GM13976 (cell line): ENCODE measurements at places on chromosomes 4 and X.

- no peak for DNase-seq
These were observed 6.4 kb upstream of the DCUN1D4 start for GRCh38 chr4:51836549-51836948.

- DNase-seq = no peak
These were observed 1393.9 kb downstream of the ARAP2 start for GRCh38 chr4:34850421-34850820.

DNA sequence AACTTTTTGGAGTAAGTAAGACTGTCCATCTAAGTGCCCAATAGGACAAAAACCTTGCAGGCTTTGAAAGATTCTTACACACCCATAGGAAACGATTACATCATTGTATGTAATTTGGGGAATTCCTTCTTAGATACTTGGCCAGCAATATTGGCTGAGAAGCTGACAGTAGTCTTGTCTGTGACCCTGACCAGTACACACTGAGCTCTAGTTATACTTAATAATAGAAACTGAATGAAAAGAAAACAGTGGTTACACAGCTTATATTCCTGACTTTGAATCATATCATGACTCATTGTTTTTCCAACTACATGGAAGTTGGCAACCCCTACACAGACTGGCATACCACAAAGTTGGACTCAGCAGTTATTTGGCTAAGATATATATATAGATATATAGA, 7.1 kb upstream of the TLR2 start:
- no peak for DNase-seq

GRCh38 chrX:78327370-78328086, at the start of gene CYSLTR1:
TSS of gene CYSLTR1 (minus strand) at chrX:78327611. CDS start at chrX:78273746, 53,865 bp downstream.
- no peak for DNase-seq

GRCh38 chrX:141989134-141989533, 85.4 kb downstream of the MAGEC1 start:
- no peak for DNase-seq

GRCh38 chr4:151314479-151314878, 10.9 kb downstream of the SH3D19 start:
- no peak for DNase-seq

DNA sequence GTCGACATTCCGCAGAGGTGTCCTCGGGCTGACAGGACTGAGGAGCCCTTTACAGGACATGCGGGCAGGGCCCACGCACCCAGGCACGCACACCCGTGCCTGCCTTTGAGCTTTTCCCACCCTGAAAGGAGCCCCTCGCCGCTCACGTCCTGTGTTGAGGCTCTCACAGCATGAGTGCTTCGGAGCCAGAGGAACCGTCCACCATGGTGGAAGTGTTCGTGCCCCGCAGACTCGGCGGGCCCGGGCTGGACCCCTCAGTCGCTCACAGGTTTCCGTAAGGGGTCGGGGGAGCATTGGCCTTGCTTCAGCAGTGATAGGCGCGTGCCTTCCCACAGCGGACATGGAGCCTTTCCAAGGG, 36.9 kb downstream of the PIGG start:
- DNase-seq = no peak

DNA sequence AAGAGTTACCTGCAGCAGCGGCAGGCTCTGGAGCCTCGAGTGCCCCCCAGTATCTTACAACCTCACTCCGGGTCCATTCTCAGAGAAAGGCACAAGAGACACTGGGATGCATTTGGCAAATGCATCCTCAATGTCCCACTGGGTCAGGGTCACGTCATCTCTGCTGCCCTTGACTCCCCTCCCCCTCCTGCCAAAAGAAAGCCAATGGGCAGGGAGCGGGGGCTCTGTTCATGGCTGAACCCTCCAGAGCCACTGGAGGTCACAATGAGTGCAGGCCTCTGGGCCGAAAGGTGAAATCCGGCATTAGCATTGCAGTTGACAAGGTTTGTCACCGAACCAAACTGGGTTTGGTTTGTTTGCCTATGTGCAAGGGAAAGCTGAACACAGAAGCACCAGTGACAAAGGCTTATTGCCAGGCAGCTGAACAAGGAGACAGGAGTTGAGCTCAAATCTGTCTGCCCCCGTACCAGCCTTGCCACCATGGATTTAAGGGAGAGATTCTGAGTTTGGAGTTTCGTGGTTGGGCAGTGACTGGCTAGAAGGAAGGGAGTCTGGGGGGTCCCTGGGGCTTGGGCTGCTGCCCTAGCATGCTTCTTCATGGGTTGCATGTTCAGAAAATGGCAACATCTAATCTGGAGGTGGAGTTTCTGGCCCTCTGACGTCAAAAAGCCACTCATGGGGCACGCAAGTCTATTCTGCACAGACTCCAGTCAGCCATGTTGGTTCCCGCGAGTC, 64.3 kb downstream of the HTRA3 start:
- DNase-seq = no peak

- no peak for DNase-seq
These were observed 1333.7 kb upstream of the DIAPH2 start for GRCh38 chrX:95350774-95351488.

DNA sequence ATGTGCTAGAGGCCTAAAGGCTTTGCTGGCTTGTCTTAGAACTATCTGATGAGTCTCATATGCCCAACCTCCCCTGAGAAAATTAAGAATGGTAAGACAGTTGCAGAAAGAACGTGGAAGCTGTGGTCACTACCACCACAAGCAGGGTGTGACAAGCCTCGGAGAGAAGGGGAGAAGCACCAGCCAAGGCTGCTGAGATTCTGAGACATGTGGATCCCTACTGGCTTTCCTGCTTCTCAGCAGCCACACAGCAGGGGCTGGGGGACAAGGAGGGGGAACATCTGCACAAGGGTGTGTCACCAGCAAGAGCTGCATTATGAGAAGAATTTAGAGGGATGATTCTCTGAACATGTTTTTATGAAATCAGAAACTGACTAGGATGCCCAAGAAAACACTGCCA, 19.4 kb downstream of the TAPT1 start:
- no peak for DNase-seq

DNA sequence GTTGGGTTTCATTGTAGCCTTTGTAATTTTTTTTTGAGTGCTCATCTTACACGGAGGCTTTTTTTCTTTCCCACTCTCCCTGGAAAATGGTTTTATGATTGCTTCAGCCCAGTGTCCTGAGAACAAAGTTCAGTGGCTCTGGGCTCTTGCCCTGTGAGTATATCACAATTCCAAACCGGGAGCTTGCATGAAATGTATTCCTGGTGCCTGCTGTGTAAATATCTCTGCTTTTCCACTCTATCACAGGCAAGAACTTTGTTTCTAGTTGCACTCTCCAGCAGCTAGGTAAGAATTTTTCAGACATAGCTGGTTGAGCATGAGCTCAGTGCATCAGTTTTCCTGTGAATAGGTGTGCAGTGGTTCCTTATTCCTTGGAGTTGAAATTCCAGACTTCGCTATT, 60.8 kb downstream of the SUPT20HL2 start:
- DNase-seq = no peak

GRCh38 chr4:28014469-28014868, 1153.8 kb downstream of the STIM2 start:
- no peak for DNase-seq

DNA sequence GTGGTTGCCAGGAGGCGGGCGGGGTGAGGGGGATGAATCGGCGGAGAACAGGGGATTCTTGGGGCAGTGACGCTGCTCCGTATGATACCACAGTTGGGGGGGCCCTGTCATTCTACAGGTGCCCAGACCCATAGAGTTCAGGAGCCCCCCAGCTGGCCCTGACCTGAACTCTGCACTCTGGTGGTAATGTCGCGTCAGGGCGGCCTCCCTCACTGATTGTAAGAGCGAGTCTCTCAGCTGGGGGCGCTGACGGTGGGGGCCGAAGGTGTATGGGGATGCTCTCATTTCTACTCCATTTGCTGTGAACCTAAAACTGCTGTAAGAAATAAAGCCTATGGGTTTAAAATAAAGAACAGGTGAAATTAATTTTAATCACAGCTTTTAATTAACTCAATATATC, 91.8 kb upstream of the PSAPL1 start:
- no peak for DNase-seq

DNA sequence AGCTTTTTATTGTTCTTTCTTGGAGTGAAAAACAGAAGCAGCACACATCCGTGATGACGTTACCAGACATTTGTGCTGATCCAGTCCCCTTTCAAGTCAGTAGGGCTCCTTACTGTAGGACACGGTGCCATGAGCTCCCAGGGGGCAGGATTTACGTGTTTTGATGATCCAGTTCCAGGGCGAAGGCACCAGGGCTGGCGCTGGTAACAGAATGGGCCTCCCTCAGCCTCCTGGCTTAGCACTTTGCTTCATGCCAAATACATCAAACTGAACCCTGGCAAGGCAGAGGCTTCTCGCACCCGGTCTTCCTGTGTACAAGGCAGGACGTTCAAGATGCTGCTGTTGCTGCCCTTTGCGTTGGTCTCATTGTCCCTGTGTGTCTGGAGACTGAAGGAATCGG, 66.6 kb upstream of the PSAPL1 start:
- DNase-seq = no peak
